Foreskin keratinocyte (primary cell): ENCODE measurements at places on chromosomes 12 and 14. TPM values are rescaled to one million over a fixed set of nuclear protein-coding genes. Genes with fewer than 3 reads are reported as not detected.

The AKAP5 gene
- polyA plus RNA-seq: 0.01 and 0.02 TPM in 2 replicates

The KRT8 gene
- 626 and 720 TPM in 2 replicates for polyA plus RNA-seq

The GZMB gene
- not detected in 2 replicates for polyA plus RNA-seq

The SMCO2 gene
- polyA plus RNA-seq: 1.1 TPM in 2 replicates

The ARHGEF40 gene
- 10.2 and 17.6 TPM in 2 replicates for polyA plus RNA-seq

The EXOC3L4 gene
- polyA plus RNA-seq: not detected in 2 replicates
